ENCODE measurements at places on chromosomes 3 and 15.
A peak's percentile ranks its signal among the peaks of the same experiment; 100 is the strongest.

- DNase-seq, result no peak
Observed at GRCh38 chr3:170520996-170521395, 64.9 kb downstream of the SLC7A14 start.

- no peak for DNase-seq
Observed at GRCh38 chr15:50501815-50502214, 44.7 kb downstream of the USP50 start.

DNA sequence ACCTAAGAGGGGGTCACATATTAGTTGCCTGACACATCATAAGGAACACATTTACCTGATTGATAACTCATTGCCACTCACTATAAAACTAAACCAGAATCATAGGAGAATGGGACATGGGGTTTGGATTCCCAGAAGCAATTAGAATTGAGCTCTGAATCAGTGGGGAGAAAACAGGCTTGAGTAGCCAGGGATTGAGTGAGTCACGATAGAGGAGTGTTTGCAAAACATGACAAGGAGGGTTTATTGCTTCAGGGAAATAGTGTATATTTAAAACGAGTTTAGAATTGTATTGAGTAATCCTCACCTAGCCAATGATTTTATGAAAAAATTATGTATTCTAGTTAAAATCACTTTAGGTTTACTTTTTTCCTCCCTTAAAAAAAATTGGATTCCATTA lies 101.1 kb upstream of the THRB start:
- no peak for DNase-seq

DNA sequence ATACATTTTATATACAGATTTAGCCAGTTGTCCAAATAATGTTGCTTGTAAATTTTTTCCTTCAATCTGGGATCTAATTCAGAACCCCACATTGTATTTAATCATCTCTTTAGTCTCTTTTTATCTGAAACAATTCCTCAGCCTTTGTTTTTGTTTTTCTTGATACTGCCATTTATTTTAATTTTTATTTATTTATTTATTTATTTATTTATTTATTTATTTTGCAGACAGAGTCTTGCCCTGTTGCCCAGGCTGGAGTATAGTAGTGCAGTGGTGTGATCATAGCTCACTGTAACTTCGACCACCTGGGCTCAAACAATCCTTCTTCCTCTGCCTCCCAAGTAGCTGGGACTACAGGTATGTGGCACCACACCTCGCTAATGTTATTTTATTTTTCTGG lies 61.5 kb downstream of the CHCHD4 start:
- no peak for DNase-seq

GRCh38 chr15:96343113-96344059 lies 12.9 kb downstream of the NR2F2 start:
- no peak for DNase-seq

DNA sequence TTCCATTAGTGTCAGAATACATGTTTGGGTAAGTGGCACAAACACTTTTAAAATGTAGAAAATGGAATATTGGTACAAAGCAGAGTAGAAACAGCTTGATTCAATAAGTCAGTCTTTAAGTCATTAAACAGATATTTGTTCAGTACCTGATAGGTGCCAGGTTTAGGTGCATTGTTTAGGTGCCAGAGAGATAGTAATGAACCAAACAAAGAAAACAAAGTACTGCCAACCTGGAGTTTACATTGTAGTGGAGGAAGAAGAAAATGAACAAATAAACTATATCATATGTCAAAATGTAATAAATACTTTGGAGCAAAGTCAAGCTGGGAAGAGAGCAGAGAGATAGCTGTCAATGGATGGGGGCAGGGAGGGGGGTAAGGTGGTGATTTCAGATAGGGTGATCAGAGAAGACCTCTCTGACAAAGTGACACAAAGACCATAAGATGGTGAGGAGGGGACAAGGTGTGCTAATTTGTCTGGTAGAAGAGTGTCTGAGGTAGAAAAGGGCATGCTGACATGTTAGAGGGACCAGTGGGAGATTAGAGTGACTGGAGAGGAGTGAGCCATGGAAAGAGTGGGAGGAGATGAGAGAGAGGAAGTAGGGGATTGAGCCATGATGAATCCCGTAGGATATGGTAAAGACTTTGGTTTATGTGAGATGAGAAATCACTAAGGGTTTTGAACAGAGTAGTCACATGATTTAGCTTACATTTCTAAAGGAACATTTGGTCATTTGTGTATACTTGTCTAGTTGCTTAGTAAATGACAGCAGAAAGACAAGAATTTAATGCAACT lies 128.2 kb downstream of the UBE2E2 start:
- DNase-seq, result no peak

DNA sequence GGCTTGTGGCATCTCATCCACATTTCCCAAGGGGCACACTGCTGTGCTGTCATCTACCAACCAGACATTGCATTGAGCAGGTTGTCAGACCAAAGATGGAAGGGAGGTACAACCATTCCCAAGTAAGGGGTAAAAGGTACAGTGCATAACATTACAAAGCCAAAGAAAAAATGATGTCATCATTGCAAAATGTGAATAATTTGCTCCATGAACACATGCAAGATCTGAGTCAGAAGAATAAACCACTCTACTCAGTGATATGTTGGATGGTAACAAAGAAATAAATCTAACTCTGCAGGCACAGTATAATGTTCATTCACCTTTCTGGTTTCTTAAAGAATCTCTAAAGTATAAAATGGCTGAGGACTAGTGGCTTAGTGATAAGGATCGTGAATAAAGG lies 202.7 kb downstream of the MAGI1 start:
- no peak for DNase-seq

DNA sequence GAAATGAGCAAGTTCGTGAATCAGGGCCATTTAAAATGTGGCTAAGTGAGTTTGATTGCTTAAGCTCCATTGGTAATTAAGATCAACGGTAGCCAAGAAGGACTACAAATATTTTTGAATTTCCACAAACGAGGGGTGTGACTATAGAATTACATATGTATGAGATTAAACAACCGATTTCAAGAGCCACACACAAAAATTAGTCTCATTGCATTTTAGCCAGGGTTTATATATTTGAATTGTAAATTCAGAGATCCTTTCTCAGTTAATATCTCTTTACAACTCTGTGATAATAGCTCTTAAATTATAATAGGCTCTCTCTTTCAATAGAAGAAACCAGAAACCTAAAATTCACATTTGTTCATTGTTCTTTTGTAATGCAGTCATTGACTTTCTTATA lies 325.6 kb upstream of the ICE2 start:
- DNase-seq, result no peak

- no peak for DNase-seq
Observed at GRCh38 chr15:99413955-99414754, 151.6 kb upstream of the MEF2A start.

- no peak for DNase-seq
Observed at GRCh38 chr3:2765002-2765579, 345.1 kb downstream of the IL5RA start.

DNA sequence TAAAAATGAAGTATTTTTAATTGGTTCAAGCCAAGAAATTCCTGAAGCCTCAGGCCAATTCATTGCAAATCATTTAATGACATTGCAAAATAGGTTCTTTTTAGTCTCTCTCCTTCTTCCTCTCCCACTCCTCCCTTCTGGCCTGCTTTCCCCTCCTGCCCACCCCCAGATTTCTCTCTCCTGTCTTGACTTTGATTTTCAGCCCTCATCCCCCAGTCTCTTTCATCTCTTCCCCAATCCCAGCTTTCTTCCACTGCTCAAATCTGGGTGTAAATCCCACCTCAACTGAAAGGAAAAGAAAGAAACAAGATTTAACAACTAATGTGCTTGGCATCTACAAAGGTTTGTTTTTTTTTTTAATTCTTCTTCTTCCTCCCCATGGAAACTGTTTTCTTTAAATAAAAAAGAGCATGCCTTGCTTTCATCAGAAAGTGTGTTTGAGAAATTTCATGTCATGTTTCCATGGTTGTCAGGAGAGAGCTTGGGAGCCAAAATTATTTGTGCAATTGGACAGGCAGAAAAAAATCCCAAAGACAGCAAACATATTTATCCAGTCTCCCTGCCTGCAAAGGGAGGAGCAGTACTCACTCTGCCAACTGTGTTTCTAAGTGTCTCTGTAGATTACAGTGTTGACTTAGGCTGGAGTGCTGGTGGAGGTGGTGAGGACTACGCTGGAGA lies 50.4 kb downstream of the BOC start:
- no peak for DNase-seq

GRCh38 chr15:26525096-26525495 lies 247.8 kb downstream of the GABRB3 start:
- no peak for DNase-seq

DNA sequence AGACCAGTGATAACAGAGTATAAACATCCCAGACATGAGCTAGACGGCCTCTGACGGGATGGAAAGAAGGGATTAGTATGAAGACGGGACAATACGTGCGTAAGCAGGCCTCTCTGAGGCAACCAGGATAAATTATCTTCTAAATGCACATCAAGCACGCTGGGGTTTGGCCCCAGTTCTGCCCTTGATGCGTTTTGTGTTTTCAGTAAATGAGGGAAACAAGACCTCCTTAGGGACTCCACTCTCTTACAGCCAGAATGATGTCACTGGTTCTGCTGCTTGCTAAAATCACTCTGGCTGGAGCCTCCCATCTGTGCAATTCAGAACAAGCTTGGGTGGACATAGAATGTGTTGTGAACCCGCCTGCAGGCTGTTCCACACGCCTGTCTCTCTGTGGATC lies 156.0 kb upstream of the MCTP2 start:
- no peak for DNase-seq

DNA sequence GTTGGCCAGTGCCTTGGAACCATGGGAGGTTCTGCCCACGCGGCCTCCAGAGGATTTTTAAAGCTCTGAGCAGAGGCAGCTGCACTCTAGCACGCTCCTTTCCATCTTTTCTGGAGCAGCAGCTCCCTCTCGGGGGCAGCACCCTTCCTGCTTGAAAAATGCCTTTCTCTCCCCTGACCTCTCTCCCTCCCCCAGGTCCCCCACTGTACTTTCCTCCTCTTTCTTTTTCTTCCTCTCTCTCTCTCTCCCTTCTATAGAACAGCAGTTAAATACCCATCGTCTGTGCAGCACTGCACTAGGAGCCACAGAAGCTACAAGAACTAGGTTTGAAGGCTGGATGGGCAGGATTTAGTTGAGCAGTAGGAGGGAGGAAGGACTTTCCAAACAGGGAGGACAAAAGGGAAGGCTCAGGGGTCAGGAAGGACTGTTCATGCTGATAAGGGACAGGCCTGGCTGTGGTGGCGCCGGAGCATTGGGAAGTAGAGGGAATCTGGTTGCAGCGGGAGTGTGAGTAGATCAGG lies 4.4 kb downstream of the ALPK3 start:
- DNase-seq, result no peak

- DNase-seq, result no peak
Observed at GRCh38 chr3:52983828-52984227, 62.0 kb downstream of the SFMBT1 start.

DNA sequence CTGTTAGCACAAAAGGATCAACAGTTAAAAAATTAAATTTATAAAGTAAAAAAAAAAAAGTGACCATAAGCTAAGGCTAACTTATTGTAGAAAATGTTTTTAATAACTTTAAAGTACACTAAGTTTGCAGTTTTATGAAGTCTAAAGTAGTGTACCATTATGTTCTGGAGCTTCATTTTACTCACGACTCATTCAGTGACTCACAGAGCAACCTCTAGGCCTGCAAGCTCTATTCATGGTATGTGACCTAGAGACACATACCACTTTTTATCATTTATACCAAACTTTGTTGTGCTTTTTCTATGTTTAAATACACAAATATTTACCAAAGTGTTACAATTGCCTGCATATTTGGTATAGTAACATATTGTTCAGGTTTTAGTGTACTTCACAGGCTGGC lies 1552.3 kb downstream of the OTOL1 start:
- DNase-seq, result no peak

GRCh38 chr15:60213377-60214000 lies 184.3 kb downstream of the ANXA2 start:
- DNase-seq, result no peak

DNA sequence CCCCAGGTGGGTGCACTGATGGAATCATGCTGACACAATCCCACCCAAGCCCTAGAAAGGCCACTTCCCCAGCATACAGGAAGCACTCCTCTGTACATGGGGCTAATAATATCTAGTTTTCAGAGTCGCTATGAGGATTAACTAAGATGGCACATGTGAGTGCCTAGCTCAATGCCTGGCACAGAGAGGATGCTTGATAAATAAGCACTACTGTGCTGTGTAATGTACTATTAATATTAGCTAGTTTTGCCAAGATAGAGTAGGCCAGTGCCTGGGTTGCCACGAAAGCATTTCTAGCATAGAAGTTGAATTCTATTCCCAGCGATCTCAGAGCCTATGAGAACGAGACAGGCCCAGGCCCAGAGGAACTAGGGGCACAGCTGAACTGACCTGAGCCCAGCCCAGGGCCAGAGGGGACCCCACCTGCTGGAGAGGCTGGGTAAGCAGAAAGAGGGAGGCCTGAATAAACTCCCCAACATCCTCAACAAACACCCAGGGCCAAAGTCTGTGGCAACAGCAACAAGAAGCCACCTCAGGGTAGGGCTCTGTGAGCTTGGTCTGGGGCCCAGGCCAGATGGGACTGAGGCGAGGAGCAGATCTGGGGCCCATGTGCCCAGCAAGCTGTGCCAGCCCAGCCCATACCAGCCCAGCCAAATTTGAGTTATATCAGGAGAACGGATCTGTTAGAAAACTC lies 7.6 kb upstream of the SEMA7A start:
- DNase-seq, result no peak

- DNase-seq, result no peak
Observed at GRCh38 chr3:30107531-30107930, 498.9 kb upstream of the TGFBR2 start.

DNA sequence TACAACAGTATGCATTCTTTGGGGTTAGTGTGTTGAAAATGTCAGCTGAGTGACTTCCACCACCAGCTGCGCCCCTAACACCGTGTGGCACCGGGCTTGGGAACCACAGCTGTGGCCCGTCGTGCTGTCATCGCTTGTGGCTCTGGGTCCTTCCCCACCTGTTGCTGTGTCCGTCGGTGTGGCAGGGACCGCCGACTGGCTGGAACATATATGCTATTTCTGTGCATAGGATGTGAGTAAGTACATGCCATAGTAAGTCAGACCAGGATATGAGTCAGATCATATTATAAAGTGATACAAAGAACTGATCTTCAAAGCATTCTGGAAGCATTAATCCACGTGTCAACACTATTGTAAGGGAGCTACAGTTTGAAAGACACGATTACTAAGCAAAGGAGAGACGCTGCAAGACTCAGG lies 31.9 kb downstream of the EHD4 start:
- DNase-seq, result peak; percentile 74

DNA sequence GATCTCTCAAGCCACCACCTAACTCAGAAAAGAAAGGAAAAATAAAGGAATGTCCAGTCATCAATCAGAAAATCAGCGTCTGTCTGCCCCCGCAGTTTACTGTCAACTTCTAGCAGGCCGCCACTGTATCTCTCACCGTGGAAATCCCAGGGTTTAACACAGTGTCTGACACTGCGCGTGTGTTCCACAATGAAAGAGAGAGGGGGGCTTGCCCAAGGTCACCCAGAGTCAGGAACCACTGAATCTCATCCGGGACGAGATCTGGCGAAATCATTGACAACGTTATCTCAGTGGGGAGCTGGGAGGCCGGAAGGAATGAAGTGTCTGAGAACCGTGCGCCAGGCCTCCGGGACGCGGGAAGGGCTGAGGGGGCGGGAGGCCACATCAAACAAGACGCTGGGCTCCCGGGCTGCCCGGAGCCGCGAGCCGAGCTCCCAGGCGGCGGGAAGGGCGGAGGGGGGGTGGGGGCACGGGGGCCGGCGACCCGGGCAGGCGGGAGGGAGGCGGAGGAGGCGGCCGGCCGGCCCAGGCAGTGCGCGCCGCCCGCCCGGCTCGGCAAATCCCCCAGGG lies 2.2 kb upstream of the HES1 start:
- DNase-seq, result no peak

Data from fibroblast of skin of left biceps (primary cell).